ENCODE measurements at places on chromosomes 3 and 15. TPM values are rescaled to one million over a fixed set of nuclear protein-coding genes. Genes with fewer than 3 reads are reported as not detected.

The ATP13A5 gene
- total RNA-seq, result not detected

The PPP4R2 gene
- total RNA-seq, result 27.3 TPM

The MST1R gene
- total RNA-seq, result 2.0 TPM

The CYP8B1 gene
- total RNA-seq, result not detected

The ANKRD34C gene
- not detected for total RNA-seq

The SIDT1 gene
- total RNA-seq, result not detected

The CFAP100 gene
- not detected for total RNA-seq

The RHCG gene
- total RNA-seq, result not detected

All from pericardium fibroblast (primary cell).